ENCODE measurements at places on chromosomes 2 and 18.
A peak's percentile ranks its signal among the peaks of the same experiment; 100 is the strongest.

DNA sequence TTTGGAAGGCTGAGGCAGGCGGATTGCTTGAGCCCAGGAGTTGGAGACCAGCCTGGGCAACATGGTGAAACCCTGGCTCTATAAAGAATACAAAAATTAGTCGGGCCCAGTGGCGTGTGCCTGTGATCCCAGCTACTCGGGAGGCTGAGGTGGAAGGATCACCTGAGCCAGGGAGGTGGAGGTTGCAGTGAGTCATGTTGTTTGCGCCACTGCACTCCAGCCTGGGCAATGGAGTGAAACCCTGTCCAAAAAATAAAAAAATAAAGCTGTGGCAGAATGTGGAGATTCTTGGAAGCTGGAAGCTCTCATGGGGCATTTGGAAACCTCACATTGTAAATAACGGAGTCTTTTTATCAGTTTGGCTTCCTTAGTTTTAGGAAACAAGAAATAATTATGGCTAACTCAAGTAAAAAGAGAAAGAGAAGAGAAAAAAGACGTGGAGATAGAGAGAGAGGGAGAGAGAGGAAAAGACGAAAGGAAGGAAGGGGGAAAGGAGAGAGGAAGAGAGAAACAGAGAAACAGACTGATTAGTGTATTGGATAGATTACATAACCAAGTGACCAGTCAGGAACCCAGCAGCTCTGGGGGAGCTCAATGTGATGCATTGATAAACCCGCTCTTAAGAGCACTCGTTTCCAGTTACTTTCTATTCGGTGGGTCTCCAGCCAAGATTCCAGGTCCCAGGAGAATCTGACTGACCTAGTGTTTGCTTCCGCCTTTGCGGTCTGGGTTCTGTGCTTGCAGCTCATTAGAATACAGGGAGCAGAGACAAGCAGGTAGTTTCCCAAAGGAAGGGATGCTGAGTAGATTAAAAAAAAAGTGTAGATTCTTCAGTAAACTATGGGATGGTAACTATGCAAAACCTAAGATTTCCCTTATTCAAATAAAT is 1.1 kb upstream of the SPAST start:
- peak; percentile 16 for DNase-seq

- DNase-seq = no peak
Measured at GRCh38 chr2:147390475-147390874, 454.4 kb upstream of the ACVR2A start.

DNA sequence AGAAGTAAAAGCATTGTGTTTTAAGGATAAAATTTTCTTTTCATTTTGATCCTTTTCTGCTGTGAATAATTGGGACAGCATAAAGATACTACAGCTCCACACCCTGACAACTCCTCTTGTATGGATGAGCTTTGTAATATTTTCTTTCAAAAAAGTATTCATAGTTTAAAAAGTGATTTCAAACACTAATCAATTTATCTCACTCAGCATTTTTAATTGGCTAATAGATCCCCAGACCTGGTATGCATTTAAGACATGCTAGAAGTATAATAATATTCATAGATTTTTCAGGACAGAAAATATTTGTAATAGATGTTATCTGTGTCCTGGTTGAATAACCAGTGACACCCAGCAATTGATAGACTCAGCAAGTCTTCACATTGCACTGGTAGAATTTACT is 510.7 kb downstream of the RIT2 start:
- no peak for DNase-seq

DNA sequence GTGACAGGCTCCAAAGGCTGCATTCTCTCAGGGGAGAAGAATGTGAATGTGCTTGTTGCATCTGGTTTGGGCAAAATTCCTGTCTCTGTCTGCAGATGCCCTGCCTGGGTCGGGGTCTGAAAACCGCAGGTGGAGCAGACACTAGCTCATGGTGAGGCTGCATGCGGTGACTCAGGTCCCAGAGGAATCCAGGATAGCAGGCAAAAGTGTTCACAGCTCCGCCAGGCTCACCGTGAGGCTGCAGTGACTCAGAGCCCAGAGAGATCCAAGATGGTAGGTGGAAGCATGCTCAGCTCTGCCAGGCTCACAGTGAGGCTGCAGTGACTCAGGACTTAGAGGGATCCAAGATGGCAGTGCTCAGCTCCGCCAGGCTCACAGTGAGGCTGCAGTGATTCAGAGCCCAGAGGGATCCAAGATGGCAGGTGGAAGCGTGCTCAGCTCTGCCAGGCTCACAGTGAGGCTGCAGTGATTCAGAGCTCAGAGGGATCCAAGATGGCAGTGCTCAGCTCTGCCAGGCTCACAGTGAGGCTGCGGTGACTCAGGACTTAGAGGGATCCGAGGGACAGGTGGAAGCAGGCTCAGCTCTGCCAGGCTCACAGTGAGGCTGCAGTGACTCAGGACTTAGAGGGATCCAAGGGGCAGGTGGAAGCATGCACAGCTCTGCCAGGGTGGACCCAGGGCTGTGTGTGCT is 200.5 kb downstream of the ACKR3 start:
- no peak for DNase-seq

DNA sequence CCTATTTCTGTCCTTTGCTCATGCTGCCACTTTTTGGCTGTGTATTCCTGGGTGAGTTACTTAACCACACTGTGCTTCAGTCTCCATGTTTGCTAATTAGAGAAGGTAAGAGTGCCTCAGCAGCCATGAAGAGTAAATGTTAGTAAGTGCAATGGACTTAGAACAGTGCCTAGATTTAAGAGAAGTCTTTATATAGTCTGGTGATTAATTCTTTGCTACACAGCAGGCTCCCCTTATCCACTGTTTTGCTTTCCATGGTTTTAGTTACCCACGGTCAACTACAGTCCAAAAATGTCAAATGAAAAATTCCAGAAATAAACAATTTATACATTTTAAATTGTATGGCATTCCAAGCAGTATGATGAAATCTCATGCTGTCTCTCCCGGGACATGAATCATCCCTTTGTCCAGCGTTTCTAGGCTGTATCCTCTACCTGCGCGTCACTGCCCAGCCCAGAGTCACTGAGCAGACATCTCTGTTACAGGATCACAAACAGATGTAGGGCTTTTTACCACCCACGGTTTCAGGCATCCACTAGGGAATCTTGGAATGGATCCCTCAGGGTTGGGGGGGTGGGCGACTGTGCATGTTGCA is 91.0 kb downstream of the CTIF start:
- no peak for DNase-seq

DNA sequence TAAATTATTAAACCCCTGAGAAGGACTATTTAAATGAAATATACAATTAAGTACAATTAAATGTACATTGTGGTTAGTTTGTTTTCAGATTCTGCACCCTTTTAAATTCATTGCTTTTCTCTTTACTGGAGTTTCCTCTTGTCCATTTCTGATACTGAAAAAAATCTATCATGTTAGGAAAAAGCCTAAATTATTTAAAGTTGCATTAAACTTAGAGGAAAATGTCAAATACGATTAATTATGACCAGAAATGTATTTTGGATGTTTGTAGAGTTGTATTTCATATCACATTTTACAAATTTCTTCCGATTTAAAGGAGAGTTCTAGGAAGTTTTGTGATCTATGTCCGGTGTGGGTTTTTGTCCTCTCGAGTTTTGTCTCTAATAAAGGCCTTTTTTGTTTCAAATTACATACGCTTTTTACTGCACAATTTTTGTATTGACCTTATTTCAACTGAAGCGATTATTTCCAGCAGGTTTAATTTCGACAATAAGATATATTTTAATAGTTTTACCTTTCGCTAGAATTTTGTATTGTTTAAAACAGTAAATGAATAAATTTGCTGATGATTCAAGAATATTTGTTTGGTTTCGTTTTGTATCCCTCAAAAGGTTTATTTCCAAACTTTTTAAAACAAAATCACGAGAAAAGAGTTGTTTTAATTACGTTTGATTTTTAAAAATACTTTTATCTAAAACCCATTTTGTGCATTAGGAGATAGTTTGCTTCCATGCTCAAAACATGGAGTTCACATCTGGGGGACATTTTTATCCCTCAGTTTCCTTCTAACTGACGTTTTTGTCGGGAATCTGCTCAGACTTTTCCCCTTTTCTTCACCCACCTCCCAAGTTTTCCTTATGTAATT is 3.3 kb upstream of the SATB2 start:
- no peak for DNase-seq

GRCh38 chr2:167122389-167122788 is 234.1 kb downstream of the XIRP2 start:
- no peak for DNase-seq

GRCh38 chr18:23337599-23338444 is 115.3 kb upstream of the RIOK3 start:
- DNase-seq = no peak
